ENCODE measurements at places on chromosomes 3 and 15. TPM values are rescaled to one million over a fixed set of nuclear protein-coding genes. Genes with fewer than 3 reads are reported as not detected.

CFAP91 gene
- 0.50 TPM for polyA plus RNA-seq

BNIP2 gene
- polyA plus RNA-seq, result 47.7 TPM

DNA sequence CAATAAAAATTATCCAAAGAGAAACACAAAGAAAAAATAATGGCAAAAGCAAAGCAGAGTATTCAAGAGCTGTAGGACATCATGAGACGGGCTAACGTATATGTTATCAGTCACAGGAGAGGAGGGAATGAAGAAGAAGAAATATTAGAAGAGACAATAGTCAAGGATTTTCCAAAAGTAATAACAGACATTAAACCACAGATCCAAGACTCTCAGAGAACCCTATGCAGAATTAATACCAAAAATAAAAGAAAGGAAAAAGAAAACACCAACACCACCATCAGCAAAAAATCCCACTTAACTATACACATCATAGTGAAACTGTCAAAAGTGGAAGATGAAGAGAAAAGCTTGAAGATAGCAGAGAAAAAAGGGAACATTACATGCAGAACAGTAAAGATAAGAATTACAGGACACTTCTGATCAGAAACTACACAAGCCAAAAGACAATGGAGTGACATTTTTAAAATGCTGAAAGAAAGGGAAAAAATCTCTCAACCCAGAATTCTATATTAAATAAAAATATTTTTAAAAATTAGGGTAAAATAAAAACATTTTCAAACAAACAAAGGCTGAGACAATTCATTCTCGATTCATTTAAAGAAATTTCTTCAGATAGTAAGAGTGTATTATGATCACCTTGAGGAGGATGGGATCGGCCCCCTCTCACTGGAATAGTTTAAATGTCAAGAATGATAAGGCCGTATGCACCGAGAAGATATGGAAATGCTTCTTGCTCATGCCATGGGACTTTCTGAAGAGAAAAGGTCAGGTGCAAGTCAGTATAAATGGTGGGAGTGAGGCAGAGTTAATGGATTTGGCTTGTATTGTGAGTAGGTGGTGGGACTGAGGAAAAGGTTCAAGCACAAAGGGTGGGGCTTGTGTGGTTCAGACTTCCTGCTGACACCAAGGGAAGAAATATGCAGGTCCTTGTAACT, 28.5 kb downstream of the TM2D3 start:
- H3K27me3 ChIP-seq, result no peaks in the 10 kb centered on the region
- no peak overlapping the region for H3K4me3 ChIP-seq
- H3K36me3 ChIP-seq, result no peaks in the 10 kb centered on the region
- DNase-seq, result no peak

LYZL4 gene
- polyA plus RNA-seq, result not detected

TMCO5A gene
- polyA plus RNA-seq, result not detected

NTRK3 gene
- polyA plus RNA-seq, result 84.0 TPM

GRCh38 chr3:155243512-155243921, 50.0 kb downstream of the STRIT1 start:
- no peaks in the 10 kb centered on the region for H3K36me3 ChIP-seq
- H3K4me3 ChIP-seq, result no peak overlapping the region
- H3K4me1 ChIP-seq, result no peaks in the 10 kb centered on the region
- H3K27me3 ChIP-seq, result no peaks in the 10 kb centered on the region
- H3K27ac ChIP-seq, result no peak overlapping the region

MAP6D1 gene
- polyA plus RNA-seq, result not detected

DNA sequence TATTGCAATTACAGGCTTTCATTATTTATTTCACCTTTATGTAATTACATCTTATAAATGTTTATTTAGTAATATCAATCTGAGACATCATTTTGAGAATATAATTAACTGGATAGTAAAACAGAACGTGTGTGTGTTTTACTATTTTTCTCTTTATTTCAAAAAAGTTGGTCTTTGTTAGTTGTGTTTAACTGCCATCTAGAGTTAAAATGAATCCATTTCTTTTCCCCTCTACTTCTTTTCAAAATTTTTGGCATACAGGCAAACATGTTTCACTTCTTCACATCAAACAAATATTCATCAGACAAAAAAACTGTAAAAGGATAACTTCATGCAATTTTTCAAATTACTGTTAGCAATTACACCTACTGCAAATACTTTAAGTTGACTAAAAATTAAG, 61.1 kb downstream of the FEZF2 start:
- H3K27me3 ChIP-seq, result no peaks in the 10 kb centered on the region
- DNase-seq, result no peak
- no peak overlapping the region for H3K4me3 ChIP-seq
- H3K27ac ChIP-seq, result no peak overlapping the region
- H3K36me3 ChIP-seq, result no peaks in the 10 kb centered on the region
- no peaks in the 10 kb centered on the region for H3K4me1 ChIP-seq

GRCh38 chr15:48905847-48906246, 27.9 kb downstream of the EID1 start:
- no peak overlapping the region for H3K27ac ChIP-seq
- DNase-seq, result no peak
- H3K4me3 ChIP-seq, result no peak overlapping the region
- H3K27me3 ChIP-seq, result no peaks in the 10 kb centered on the region

DNA sequence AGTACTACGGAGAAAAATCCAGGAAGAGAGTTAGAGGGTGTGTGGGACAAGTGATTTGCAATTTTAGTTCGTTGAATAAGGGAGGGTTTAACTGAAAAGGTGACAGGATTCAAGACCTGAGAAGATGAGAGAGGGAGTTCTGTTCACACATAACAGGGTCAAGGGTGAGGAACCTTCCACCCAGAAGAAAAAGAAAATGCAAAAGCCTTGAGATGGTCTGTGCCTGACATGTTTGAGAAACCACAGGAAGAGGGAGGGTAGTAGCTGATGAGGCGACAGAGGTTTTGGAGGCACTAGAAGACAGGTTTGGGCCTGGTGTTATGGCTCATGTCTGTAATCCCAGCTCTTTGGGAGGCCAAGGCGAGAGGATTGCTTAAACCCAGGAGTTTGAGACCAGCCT, 591 bp upstream of the SLC25A20 start:
- DNase-seq, result no peak
- H3K4me3 ChIP-seq, result no peak overlapping the region
- H3K36me3 ChIP-seq, result no peaks in the 10 kb centered on the region
- H3K4me1 ChIP-seq, result peaks cover 3% of the 10 kb centered on the region
- no peaks in the 10 kb centered on the region for H3K27me3 ChIP-seq
- H3K27ac ChIP-seq, result no peak overlapping the region

HTR3D gene
- not detected for polyA plus RNA-seq

GRCh38 chr3:45730409-45731154, 41.4 kb downstream of the SACM1L start:
- no peaks in the 10 kb centered on the region for H3K27me3 ChIP-seq

ATP13A5 gene
- not detected for polyA plus RNA-seq

PIK3R4 gene
- polyA plus RNA-seq, result 14.3 TPM

DNA sequence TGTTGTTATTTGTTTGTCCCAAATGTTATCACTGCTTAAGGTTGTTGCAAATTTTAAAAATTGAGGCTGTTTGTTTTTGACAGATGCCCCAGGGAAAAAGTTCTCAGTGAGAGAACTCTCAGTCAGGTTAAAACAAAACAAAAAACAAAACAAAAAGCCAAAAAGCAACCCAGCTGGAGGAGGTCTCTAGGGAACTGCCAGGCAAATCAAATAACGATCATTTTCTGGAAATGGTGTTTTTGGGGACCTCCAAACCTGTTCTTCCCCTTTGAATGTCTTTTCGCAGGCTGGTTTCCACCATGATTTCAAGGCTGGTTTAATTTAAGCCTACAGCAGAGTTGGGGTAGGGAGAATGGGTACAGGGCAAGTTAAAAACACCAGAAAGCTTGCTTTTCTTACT, 27.2 kb downstream of the SPINK8 start:
- no peaks in the 10 kb centered on the region for H3K4me1 ChIP-seq
- H3K4me3 ChIP-seq, result no peak overlapping the region
- H3K27me3 ChIP-seq, result no peaks in the 10 kb centered on the region
- no peak overlapping the region for H3K27ac ChIP-seq
- no peaks in the 10 kb centered on the region for H3K36me3 ChIP-seq

LRRIQ4 gene
- not detected for polyA plus RNA-seq

DNA sequence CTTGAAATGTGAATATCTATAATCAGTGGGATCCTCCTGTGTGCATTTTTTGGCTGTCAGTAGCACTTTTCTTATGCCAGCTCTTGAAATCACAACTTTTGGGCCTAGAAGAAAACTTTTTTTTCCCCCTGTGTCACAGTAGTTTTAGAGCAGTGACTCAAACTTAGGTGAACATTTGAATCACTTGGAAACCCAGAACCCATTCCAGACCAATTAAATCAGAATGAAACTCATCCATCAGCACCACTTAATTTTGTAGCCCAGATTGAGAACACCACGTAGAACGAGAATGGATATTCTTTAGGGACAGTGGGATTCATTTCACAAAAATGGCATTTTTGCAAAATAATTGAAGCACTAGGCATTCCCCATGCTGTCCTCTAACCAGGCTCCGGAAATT, 224.8 kb upstream of the NANOGP8 start:
- DNase-seq, result no peak
- H3K4me3 ChIP-seq, result no peak overlapping the region
- no peaks in the 10 kb centered on the region for H3K27me3 ChIP-seq
- H3K4me1 ChIP-seq, result peaks cover 2% of the 10 kb centered on the region

GRCh38 chr3:116288485-116288884, 156.8 kb downstream of the LSAMP start:
- H3K4me3 ChIP-seq, result no peak overlapping the region
- H3K4me1 ChIP-seq, result no peaks in the 10 kb centered on the region
- no peak overlapping the region for H3K27ac ChIP-seq
- no peak for DNase-seq
- H3K36me3 ChIP-seq, result no peaks in the 10 kb centered on the region

AGTR1 gene
- 0.38 TPM for polyA plus RNA-seq

GRCh38 chr15:84992157-84992944, 10.7 kb downstream of the PDE8A start:
- H3K4me3 ChIP-seq, result no peak overlapping the region
- peak overlapping the region; percentile 68 for H3K27ac ChIP-seq
- no peaks in the 10 kb centered on the region for H3K4me1 ChIP-seq

ZNF385D gene
- polyA plus RNA-seq, result 12.1 TPM

ISLR2 gene
- 0.13 TPM for polyA plus RNA-seq

WNT7A gene
- polyA plus RNA-seq, result not detected

- H3K4me1 ChIP-seq, result peaks cover 9% of the 10 kb centered on the region
- no peak overlapping the region for H3K4me3 ChIP-seq
- no peaks in the 10 kb centered on the region for H3K27me3 ChIP-seq
- no peak overlapping the region for H3K27ac ChIP-seq
- no peaks in the 10 kb centered on the region for H3K36me3 ChIP-seq
Observed at GRCh38 chr3:69770219-69770618, 31.0 kb downstream of the MITF start.

CHRNA3 gene
- not detected for polyA plus RNA-seq

VGLL3 gene
- polyA plus RNA-seq, result 11.2 TPM

- DNase-seq, result no peak
- H3K36me3 ChIP-seq, result no peaks in the 10 kb centered on the region
- H3K27ac ChIP-seq, result no peak overlapping the region
- no peaks in the 10 kb centered on the region for H3K4me1 ChIP-seq
- no peak overlapping the region for H3K4me3 ChIP-seq
Observed at GRCh38 chr15:87597346-87598052, 659.0 kb downstream of the NTRK3 start.

DNA sequence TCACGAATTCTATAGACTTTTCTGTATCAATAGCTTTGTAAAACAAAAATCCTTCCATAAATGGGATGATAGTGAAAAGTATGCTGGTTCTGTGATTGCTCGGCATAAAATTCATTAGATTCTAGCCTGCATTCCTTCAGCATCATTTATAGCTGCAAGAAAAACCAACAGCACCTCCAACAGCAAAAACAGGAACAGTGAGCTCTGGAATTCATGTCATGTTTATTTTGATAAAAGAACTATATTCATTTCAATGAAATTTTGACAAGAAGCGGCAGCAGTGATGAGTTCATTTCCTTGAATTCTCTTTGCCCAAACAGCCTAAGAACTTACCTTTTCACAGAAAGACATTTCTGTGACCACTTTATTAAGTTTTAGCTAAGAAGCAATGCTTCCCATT, 515.2 kb upstream of the CCDC54 start:
- H3K4me3 ChIP-seq, result peak overlapping the region; percentile 10
- H3K27me3 ChIP-seq, result no peaks in the 10 kb centered on the region
- H3K27ac ChIP-seq, result no peak overlapping the region
- H3K36me3 ChIP-seq, result no peaks in the 10 kb centered on the region
- H3K4me1 ChIP-seq, result no peaks in the 10 kb centered on the region
- no peak for DNase-seq

GRCh38 chr3:179421500-179421899, 29.8 kb downstream of the GNB4 start:
- no peaks in the 10 kb centered on the region for H3K27me3 ChIP-seq
- no peaks in the 10 kb centered on the region for H3K36me3 ChIP-seq
- H3K4me1 ChIP-seq, result no peaks in the 10 kb centered on the region
- H3K27ac ChIP-seq, result no peak overlapping the region
- H3K4me3 ChIP-seq, result no peak overlapping the region

GRCh38 chr3:25156626-25157025, 271.4 kb upstream of the RARB start:
- no peak overlapping the region for H3K27ac ChIP-seq
- H3K4me1 ChIP-seq, result peaks cover 1% of the 10 kb centered on the region
- DNase-seq, result no peak
- H3K27me3 ChIP-seq, result no peaks in the 10 kb centered on the region

DNA sequence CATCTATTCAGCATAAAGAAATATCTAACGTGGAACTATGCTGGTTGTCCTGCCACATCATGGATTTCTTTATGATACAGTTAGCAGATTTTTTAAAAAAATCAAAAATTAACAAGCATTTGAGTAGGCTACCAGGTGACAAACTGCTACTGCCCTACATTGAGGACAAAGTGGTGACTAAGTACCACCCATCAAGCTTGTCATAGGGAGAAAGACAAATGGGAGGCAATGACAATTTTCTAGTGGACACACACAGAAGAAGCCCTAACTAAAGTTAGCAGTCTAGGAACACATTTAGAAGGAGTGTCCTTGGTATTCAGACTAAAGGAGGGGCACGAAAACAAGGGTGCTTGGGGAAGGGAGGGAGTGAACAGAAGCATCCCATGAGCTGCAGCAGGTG, 131.2 kb downstream of the TBL1XR1 start:
- no peak for DNase-seq
- no peaks in the 10 kb centered on the region for H3K36me3 ChIP-seq
- H3K27ac ChIP-seq, result no peak overlapping the region
- H3K4me1 ChIP-seq, result no peaks in the 10 kb centered on the region
- H3K27me3 ChIP-seq, result no peaks in the 10 kb centered on the region
- H3K4me3 ChIP-seq, result no peak overlapping the region

RTP3 gene
- not detected for polyA plus RNA-seq

GRCh38 chr3:146640955-146641867, 36.1 kb upstream of the PLSCR5 start:
- no peaks in the 10 kb centered on the region for H3K36me3 ChIP-seq
- H3K4me1 ChIP-seq, result no peaks in the 10 kb centered on the region
- H3K27me3 ChIP-seq, result no peaks in the 10 kb centered on the region
- no peak overlapping the region for H3K4me3 ChIP-seq
- no peak for DNase-seq
